Activated effector memory CD4-positive, alpha-beta T cell treated with anti-CD3 and anti-CD28 coated beads, Interleukin-2, amount 50 U/mL, for 16 hours (primary cell): ENCODE measurements at places on chromosomes 4 and X.

GRCh38 chr4:163344147-163345125, 744 bp downstream of the NPY5R start:
- DNase-seq: no peak

DNA sequence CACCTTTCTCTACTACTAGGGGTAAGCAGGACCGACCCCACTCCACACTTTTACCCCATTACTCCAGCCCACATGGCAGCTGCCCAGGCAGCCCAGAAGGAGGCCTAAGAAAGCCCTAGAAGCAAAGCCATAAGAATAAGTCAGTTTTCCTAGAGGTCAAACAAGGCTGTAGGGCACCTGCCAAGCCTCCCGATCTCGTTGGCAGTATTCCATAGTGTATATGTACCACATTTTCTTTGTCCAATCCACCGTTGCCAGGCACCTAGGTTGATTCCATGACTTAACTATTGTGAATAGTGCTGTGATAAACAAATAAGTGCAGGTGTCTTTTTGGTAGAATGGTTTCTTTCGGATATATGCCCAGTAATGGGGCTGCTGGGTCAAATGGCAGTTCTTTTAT, 54.2 kb downstream of the RHOXF2B start:
- DNase-seq: no peak

- DNase-seq: no peak
Measured at GRCh38 chr4:140867356-140867755, 111.2 kb upstream of the TBC1D9 start.

- DNase-seq: no peak
Measured at GRCh38 chr4:41573502-41574001, 35.6 kb downstream of the LIMCH1 start.

DNA sequence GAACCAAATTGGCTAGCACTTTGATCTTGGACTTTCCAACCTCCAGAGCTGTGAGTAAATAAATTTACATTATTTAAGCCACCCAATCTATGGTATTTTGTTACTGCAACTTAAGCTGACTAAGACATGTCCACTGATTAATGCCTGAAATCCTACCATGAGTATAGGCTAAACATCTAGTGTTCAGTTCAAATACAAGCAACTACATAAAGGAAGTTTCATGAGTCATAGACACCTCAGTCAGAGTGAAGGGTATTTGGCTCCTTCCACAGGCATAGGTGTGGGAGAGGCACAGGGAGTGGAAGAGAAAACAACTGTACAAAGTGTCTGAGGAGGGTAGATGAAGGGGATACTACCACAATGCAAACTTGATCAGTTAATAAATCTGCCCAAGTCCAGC, 35.5 kb upstream of the PCDH19 start:
- no peak for DNase-seq

- no peak for DNase-seq
Measured at GRCh38 chr4:177405508-177405907, 36.7 kb downstream of the AGA start.

DNA sequence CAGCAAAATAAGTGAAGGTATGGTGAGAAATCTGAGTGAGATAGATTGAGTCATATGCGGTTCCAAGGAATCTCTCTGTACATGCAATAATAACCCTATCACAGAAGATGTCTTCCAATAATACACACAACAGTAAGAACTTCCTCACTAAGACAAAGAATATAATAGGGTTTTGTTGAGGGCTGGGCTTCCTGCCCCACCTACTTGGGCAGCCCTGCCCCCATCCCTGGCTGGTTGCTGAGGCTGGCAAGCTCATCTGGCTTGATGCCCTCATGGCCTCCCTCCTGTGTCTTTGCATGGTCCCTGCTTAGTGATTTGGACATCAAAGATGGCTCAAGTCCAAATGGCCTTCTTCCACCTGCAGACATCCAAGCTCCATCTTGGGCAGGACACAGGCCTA, 2.7 kb downstream of the GEMIN8 start:
- DNase-seq: peak; percentile 69

GRCh38 chrX:105126201-105126600, 94.3 kb downstream of the TEX13A start:
- no peak for DNase-seq

GRCh38 chr4:183349673-183350072, 27.4 kb upstream of the CLDN24 start:
- no peak for DNase-seq

DNA sequence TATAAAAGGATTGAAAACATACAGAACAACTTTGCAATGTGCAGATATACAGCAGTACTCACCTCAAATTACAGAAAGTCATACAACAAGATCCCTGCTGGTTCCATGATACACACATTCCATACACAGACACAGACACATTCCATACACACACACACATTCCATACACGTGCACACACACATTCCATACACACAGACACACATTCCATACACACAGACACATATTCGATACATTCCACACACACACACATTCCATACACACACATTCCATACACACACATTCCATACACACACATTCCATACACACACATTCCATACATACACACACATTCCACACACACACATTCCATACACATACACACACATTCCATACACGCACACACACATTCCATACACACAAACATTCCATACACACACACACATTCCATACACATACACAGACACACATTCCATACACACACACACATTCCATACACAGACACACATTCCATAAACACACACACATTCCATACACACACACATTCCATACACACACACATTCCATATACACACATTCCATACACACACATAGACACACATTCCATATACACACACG, 13.7 kb downstream of the LINC00632 start:
- no peak for DNase-seq

- DNase-seq: no peak
Measured at GRCh38 chr4:138865765-138866164, 149.8 kb upstream of the NOCT start.

DNA sequence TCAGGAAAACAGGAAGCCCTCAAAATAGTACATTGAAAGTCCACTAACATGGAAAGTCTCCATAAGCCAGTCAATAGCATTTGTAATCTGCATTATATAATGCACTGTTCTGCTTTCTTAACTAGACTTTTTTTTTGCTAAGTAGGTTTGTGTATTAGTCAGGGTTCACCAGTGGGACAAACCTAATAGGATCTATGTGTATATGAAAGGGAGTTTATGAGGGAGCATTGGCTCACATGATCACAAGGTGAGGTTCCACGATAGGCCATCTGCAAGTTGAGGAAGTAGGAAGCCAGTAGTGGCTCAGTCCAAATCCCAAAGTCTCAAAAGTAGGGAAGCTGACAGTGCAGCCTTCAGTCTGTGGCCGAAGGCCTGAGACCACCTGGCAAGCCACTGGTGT, 116.0 kb downstream of the MXRA5 start:
- no peak for DNase-seq

GRCh38 chr4:87882321-87882720, 49.6 kb downstream of the MEPE start:
- no peak for DNase-seq

GRCh38 chr4:130985371-130985770, 1889.4 kb downstream of the C4orf33 start:
- no peak for DNase-seq

DNA sequence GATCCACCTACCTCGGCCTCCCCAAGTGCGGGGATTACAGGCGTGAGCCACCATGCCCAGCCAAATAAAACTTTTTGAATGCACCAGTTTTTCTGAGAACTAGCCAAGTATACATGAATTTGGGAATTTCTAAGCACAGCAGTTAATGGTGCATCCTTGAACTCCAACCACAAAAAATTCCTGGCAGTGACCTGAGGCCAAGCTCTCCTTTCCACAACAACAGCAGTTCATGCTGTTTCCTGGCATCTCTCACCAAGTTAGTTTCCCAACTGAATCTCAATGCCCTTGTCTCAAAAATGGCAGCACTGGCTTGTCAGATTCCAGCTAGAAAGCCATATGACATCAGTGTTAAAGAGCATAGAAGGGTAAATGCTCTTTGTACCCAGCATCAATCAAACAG, 15.9 kb upstream of the XKRX start:
- no peak for DNase-seq

DNA sequence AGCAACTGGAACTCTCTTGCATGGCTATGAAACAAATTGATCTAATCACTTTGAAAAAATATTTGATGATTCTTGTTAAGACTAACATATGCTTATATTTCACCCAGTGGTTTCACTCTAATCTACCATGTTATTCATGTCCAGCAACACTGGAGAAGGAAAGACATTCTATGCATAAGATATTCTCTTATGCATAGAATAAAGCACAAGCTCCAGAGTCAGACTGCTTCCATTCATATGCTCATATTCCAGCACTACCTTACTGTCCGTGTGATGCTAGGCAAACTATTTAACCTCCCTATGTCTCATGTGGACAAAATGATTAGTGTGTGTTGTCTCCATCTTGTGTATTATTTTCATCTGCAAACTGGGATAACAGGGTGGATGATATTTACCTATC, 124.1 kb downstream of the RNF150 start:
- DNase-seq: no peak

DNA sequence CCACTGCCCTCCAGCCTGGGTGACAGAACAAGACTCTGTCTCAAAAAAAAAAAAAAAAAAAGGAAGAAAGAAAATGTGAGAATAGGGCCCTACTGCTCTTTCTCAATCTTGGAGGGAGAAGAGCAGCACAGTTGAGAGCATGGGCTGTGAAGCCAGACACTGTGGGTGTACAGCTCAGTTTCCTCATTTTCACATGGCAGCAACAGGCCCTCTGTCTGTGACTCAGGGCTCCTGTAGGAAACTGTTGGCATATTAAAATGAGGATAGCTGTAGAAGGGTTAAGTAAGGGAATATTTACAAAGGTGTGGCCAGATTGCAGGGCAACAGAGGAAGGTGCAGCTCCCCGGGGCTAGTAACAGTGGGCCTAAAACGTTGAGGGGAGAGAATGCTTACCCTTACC, 3.4 kb downstream of the AKAP14 start:
- DNase-seq: no peak

GRCh38 chr4:101813604-101814003, 23.1 kb downstream of the BANK1 start:
- no peak for DNase-seq

- no peak for DNase-seq
Measured at GRCh38 chrX:149371986-149372385, 133.1 kb downstream of the IDS start.

- DNase-seq: no peak
Measured at GRCh38 chr4:19831644-19832285, 419.9 kb upstream of the SLIT2 start.

DNA sequence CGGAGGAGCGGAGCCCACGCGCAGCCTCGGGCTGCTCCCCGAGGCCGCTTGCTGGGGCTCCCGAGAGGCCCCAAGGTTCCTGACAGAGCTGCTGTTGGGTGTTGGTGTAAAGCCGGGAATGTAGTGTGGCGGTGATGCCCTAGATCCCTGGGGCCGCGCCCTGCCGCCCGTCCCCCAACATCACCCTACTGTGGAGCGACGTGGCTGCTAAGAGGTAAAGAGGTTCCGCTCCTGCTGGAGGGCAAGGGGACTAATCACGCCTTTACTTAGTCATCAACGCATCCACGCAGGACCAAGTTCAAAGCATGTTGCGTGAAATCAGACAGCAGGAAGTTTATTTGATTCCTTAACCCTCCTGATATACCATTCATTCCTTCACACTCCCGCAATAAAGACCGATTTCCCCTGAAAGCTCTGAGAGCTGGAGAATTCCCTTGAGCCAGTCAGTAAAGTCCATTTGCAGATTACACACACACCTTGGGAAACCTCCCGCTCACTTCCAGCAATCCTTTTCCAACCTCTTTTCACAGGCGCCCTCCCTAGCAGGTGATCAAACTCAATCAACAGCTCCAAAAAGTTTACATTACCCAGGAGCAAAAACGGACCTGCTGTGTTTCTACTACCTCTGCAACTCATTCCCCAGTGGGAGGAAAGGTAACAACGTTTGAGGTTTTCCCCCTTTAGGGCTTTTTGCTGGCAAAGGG, 579 bp upstream of the GABRA2 start:
- no peak for DNase-seq

DNA sequence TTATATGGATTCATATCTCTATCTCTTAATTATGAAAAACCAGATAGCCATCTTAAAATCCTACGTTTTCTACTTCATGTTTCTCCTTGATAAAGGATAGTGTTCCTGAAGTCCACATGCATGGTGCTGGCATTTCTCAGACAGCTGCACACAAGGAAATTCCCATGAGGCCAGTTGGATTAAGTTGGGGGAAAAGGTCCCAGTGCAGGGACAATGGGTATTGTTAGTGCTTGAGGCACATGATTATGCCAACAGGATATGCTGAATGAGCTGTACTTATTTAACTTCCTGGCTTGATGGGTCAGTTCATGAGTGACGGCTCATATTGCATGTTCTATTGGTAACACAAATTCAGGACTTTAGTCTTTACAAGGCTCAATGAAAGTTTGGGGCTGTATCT, 913.9 kb upstream of the NDST4 start:
- no peak for DNase-seq

GRCh38 chrX:20418379-20419150, 151.9 kb upstream of the RPS6KA3 start:
- no peak for DNase-seq

- no peak for DNase-seq
Measured at GRCh38 chr4:68732653-68733466, 62.4 kb upstream of the UGT2B15 start.

GRCh38 chr4:100948911-100949310, 398.4 kb downstream of the PPP3CA start:
- DNase-seq: no peak

- DNase-seq: no peak
Measured at GRCh38 chr4:48968814-48969213, 17.3 kb upstream of the CWH43 start.

GRCh38 chr4:162061214-162061613, 102.6 kb downstream of the FSTL5 start:
- DNase-seq: no peak

- DNase-seq: no peak
Measured at GRCh38 chrX:120559804-120560203, 958 bp downstream of the CUL4B start.

DNA sequence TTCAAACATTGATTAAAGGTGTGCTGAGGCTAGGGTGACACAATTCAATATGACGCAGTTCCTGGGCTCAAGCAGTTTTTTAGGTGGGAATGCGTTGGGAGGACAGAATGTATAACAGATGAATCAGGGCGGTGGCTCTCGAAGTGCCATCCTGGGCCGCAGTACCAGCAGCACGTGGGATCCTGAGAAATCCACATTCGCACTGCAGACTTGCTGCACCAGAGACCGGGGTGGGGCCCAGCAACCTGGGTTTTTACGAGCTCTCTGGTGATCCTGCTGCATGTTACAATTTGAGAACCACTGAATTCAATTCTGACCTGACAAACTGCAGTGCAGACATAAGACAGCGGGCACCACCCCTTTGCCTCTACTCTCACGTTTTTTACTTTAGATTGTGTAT, 30.4 kb downstream of the FAM149A start:
- no peak for DNase-seq

DNA sequence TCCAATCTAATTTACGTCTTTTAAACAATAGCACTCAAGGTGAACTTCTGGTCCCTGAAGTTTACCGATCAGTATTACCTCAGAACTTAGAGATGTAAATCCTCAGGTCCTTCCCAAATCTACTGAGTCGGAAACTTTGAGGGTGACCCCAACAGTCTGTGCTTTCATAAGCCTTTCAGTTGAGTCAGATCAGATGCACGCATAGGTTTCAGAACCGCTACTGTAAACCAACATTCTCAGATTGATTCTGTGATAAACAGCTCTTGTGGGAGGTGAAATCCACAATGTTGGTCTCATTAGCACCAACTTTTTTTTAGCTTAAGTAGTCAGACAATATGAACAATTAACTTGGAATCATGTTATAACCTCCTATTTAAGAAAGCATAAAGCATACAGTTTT, 86.0 kb downstream of the WWC2 start:
- DNase-seq: no peak
